A549 (cell line): ENCODE measurements at places on chromosomes 5 and 9.

DNA sequence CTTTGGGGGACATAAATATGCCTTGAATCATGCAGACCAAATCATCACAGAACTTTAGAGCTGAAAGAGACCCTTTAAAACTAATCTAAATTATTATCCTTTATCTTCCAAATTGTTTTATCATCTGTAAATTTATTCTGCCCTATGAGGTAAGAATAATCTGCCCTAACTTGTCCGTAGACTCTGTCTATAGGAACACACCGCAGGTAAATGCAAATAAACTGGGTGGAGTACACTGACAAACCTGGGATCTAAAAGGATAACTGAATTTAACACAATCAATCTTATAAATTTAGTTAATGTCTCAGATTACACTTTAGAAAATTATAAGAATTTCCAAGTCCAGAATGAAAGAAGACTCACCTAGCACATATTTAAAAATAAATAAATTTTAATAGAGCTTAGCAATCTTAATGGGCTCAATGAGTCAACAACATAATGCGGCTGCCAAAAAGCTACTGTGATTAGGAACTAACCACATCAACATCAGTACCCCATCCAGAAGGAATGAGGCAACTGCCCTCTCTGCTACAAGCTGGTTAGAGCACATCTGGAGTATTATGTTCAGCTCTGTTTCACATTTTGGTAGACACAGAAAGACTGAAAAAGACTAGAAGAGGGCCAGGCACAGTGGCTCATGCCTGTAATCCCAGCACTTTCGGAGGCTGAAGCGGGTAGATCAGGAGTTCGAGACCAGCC, 5.6 kb downstream of the MEGF9 start:
- DNase-seq, result no peak

DNA sequence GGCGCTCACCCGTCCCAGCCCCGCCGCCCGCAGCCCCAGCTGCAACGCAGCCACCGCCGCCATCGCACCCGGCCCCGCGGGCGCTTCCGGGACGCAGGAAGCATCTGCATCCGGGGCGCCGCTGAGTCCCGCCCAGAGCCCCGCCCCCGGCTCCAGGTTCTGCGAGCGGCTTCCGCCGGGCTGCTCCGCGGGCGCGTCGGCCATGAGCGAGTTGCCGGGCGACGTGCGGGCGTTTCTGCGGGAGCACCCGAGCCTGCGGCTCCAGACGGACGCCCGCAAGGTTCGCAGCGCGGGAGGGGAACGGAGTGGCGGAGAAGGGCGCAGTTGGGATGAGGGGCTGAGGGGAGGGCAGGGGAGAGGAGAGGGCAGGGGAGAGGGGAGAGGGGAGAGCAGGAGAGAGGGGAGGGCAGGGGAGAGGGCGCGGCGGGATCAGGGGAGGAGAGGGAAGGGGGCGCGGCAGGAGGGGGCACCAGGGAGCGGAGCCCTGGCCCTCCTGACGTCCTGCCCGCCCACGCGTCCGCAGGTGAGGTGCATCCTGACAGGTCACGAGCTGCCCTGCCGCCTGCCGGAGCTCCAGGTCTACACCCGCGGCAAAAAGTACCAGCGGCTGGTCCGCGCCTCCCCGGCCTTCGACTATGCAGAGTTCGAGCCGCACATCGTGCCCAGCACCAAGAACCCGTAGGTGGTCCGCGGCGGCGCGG, at the start of the genes SURF1 and SURF2:
SURF1 (minus strand) TSS at position 97 of the 701 bp plus-strand sequence; CDS start at position 63, 34 bp downstream.
SURF2 (plus strand) TSS at position 160 of the 701 bp plus-strand sequence; CDS start at position 203, 43 bp downstream.
- peak; percentile 81 for DNase-seq

GRCh38 chr9:98929895-98930341, 13.8 kb upstream of the COL15A1 start:
- DNase-seq, result no peak

DNA sequence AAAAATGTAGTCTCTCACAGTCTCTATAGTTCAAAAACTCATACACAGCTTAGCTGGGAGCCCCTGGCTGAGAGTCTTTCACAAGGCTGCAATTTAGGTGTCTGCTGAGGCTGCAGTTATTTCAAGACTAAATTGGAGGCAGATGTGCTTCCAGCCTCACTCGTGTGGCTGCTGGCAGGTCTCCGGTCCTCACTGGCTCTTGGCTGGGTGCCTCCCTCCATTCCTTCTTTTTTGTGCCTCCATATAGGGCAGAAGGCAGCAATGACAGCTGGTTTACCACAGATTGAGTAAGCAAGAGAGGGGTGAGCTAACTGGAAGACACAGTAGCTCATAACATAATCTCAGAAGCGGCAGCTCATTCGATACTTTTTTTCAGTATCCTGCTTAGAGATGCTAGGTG, 2167.7 kb upstream of the WWC1 start:
- no peak for DNase-seq

- no peak for DNase-seq
Measured at GRCh38 chr9:105238302-105238701, 6.1 kb upstream of the SLC44A1 start.
